ENCODE measurements at places on chromosomes 5 and 9.

DNA sequence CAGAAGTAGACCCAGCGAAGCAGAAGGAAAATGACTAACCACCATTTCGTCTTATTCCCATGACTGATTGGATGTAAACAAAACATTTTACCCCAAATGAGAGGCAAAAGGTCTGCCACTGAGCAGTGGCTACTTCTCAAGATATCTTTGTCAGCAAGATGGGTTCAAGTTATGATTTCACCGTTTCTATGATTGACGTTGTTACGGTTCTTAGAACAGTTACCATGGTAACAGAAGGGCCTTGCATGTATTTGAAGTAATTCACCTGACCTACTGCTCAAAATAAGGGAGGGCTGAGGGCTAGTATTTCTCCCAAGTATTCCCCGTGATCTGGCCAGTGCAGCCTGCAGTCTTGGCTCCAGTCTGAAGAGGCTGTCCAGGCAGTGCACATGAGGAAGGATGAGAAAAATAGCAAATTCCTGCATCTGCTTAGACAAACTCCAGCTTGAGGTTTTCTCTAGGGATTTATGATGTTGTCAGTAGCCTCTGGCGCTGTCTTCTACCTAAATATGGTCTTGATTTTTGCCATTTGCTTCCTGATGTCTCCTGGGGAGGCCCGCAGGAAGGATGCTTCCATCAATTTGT lies 372.7 kb downstream of the TMEM38B start:
- DNase-seq = no peak

DNA sequence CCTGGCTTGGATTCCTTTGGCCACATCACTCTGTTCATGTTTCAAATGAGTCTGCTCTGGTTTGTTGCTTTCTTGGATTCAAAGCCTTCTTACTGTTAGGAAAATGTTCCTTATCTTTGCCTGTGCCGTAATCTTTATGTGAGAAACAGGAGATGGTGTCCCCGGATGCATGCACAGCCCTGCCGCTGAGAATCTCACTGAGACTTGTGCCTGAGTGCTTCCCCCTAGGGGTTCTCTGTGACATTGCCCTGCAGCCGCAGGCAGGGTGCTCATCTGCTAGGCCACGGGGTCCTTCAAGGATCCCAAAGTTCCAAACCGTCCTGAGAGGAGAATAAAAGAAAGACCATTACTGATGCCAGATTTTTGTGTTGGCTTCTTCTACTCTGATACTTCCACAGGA lies 81.4 kb upstream of the ANKRD55 start:
- peak; percentile 65 for DNase-seq

GRCh38 chr5:133384120-133384855 lies 228.1 kb downstream of the FSTL4 start:
- DNase-seq = no peak

- DNase-seq = no peak
These were observed 901.9 kb upstream of the WWC1 start for GRCh38 chr5:167389537-167389936.

DNA sequence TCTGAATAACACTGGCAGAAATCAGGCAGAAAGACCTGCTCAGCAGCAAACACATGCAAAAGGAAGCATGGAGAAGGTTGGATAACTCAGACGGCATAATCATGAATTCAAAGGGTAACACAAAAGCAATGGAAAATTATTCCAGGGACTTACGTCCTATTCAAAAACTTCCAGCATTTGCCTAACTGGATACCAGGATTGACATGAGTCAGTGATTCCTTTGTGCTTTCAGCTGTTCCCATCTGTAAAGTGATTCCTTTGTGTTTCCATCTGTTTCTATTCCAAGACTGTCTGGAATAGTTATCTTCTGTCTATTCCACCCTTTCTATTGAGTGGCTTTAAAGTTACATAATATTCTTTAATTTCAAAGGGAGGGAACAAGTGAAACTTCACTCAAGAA lies 1361.7 kb upstream of the CDH9 start:
- DNase-seq = no peak

DNA sequence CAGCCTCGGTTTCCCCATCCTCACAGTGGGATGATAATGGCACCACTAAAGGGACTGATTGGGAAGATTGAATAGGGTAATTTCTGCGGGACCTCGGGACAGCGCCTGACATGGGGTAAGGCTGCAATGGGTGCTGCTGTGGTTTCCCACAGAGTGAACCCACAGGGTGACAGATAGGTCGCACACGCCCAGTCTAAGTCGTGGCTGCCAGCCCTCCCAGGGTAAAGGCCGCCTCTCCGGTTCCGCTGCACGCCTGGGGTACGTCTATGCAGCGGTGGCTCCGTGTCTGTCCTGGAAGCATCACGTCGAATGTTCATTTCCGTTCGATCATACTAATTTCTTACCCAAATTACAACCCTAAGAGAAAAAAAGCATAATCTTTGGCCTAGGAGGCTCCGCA lies 631 bp downstream of the CFAP77 start:
- DNase-seq = peak; percentile 20

- DNase-seq = no peak
These were observed 1047.3 kb upstream of the SEMA6A start for GRCh38 chr5:117621921-117622320.
